SK-MEL-5 (cell line): ENCODE measurements at places on chromosomes 7 and 10.

DNA sequence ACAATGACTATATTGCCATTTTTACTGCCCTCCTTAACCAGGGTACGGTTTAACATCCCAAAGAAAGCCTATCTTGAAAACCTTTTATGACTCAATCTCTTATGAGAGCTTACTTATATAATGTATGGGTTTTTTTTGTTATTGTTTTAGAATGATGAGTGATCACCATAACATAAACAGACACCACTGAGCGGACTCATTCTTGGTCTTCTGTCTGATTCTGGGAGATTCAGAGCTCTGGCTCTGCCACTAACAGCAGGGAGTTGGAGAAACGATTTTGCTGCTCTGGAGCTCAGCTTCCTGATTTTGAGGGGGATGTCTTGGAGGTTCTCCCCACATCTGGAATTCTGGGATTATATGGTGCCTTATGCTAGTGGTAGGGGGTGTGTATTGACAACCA, 244.1 kb downstream of the FRMD4A start:
- DNase-seq: no peak

- DNase-seq: no peak
Measured at GRCh38 chr7:107703219-107703618, 40.7 kb upstream of the CBLL1 start.

DNA sequence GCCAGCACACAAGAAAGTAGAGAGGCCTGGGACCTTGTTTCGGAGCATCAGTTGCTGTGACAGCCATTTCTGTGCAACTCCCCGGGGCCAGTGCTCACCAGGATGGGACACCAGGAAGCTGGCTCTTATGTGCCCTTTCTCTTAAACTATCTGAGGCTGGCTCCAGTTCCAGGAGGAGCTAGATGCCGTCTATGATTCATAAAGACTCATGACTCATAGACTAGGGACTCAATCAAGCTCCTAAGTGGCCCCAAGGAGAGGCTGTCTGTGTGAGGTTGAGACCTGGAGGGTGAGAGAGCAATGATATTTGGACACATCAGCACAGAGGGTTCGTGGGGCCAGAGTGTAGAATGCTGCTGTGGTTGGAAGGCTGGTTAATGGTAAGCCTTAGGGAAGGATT, 580.1 kb downstream of the CCSER2 start:
- no peak for DNase-seq

DNA sequence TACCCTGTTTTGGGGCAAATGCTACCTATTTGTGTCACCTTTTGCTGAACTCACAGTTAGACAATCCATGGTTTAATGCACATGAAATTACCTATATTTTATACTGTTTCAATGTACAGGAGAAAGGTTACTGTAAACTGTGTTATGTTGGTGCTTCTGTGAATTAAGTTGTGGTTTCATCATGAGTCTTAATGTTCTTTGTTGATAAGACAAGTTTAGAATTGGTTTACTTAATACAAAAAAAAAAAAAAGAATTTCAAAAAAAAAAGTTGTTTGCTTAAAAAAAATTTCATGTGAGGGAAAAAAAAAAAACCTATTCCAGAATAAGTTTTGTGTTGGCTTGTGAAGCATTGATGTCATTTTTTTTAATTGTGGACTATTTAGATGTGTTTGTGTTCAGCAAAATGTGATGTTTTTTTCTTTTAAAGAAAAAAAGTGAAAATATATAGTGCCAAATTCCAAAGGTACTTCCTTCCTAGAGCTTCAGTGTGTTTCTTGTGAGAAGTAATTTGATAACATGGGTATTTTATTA, 280.3 kb downstream of the USP6NL start:
- DNase-seq: no peak

- peak; percentile 51 for DNase-seq
Measured at GRCh38 chr7:44639671-44640321, 33.4 kb downstream of the OGDH start.

DNA sequence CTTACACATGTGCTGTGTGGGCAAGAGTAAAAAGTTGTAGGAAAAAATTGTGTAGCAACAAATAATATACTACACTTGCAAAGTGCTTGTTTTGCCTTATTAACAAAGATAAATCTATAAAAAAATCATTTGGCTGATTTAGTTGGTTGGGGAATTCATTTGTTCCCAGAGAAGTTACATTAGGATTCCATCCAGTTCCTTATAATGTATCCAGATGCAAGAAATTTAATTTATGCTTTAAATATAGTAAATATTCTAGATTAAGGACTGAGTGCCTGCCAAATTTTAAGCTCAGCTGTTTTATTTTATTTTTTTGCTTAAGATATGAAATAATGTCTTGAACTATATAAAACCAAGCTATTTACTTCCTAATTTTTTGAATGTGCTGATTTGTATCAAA, 1169.9 kb downstream of the NXPH1 start:
- no peak for DNase-seq

- DNase-seq: no peak
Measured at GRCh38 chr7:56019501-56019900, 31.7 kb downstream of the PSPH start.

GRCh38 chr10:101643546-101643945, 51.4 kb downstream of the FBXW4 start:
- no peak for DNase-seq

DNA sequence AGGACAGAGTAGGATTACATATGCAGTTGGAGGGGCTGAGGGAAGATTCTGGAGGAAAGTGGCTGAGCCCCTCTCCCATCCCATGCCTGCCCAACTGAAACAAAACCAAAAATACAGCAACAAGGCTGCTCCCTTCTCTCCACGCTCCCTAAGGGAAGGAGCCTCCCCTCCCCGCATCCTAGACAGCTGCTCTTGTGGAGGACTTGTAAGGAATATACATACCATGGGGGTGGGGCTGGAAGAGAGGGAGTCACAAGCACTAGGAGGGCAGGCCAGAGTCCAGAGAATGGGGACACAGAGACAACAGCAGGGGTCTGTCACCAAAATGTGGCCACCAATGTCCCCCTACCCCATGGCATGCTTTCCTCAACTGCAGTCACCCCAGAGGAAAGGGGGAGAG, 13.2 kb downstream of the LDB1 start:
- no peak for DNase-seq

- peak; percentile 5 for DNase-seq
Measured at GRCh38 chr10:100184840-100185239, 989 bp downstream of the ERLIN1 start.

DNA sequence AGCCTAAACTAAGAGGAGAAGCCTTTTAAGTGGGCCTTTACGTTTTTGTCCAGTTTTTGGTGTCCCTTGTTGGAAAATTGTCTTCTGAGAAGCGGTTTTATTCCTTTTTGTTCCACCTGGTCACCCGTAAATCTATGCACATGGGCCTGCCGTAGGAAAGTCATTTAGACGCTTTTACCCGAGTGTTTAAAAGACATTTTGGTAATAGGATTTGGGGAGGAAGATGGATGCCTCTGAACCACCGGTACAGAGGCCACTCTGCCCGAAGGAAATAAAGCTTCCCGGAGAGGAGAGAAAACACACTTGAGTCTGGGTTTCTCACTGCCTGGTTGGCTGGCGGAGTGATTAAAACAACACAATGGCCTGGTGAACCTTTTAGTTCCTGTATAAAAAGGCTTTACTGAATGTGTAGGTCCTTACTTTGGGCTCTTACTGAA, 760 bp downstream of the THNSL1 start:
- no peak for DNase-seq

DNA sequence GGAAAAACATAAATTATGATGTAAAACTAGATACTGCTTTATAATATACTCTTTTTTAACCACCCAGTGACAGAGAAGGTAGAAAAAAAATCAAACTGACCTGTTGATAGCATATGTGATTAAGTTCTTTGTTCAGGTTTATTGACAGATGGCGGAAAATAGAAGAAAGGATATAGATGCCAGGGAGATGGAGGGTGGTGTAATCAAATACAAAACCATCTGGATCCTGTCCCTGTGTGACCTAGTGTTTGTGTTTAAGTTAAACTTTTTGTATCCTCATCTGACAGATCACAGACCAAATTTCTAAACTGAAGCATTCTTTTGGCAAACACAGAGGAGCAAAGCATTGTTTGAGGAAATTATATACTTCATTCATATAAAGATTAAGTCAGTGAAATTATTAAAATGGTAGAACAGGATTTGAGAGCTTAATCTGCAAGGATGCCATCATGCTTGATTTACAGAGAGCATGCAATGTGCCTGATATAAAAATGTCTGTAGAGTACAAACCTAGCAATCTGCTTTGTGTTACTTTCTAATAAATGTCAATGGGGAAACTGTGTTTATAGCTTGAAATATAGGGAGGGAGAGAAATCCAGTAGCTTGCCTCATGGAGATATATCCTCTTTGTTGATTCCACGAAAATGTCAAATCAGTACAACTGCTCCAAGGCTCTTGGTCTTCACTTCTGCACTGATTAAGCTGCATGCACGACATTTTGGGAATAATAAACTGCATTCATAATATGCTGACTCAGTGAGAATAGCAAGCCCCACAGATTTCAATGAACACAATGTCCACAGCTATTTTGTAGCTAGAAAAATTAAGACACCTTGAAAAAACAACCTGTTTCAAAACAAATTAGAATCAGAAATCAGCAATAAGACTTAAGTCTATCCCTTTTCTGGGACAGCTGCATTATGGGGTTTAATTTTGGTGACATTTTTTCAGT, 39.0 kb downstream of the SEM1 start:
- peak; percentile 25 for DNase-seq

- no peak for DNase-seq
Measured at GRCh38 chr7:151175793-151176311, 8.4 kb upstream of the GBX1 start.

- DNase-seq: peak; percentile 90
Measured at GRCh38 chr7:142385491-142386340, 127.9 kb upstream of the PRSS58 start.

GRCh38 chr7:96546426-96546825, 163.2 kb downstream of the SEM1 start:
- DNase-seq: no peak

DNA sequence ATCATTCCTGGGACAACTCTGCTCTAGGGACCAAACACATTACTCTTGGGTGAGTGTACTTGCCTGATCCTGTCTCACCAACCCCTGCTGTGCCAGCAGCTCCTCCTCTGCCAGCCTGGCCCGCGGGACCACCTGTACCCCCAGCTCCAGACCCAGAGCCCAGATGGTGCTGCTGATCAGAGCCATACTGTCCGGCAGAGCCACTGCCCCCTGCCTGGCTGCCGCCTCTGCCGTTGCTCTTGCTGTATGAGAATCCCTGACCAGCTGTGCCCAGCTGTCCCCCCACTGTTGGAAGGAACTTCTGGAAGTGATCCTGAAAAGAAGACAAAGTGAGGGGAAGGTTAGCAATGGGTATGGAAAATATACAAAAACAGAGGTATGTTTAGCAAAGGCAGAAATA, 6.9 kb downstream of the MYOZ1 start:
- no peak for DNase-seq

GRCh38 chr10:75399461-75400162, 2.0 kb downstream of the ZNF503 start:
- peak; percentile 58 for DNase-seq

GRCh38 chr7:2259480-2259879, 17.5 kb downstream of the NUDT1 start:
- no peak for DNase-seq

DNA sequence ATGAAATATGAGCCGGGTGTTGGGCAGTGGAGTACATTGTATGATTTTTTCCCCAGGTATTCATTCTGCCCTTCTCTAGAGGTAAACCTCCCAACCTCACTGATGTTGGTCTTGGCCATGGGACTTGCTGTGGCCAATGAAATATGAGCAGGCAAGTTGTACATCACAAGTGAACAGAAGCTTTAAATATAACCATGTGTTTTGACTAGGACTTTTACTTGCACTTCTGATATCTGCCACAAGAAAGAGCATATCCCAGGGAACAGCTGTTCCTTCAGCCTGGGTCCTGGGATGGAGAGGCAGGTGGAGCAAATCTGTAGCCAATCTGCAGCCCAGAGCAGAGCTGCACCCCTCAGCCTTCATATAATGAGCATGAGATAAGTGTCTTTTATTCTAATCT, 109.8 kb upstream of the PALS2 start:
- DNase-seq: no peak

GRCh38 chr7:63080831-63081230, 917.8 kb upstream of the ZNF722 start:
- DNase-seq: no peak

- no peak for DNase-seq
Measured at GRCh38 chr7:102150266-102150665, 136.4 kb upstream of the SH2B2 start.

GRCh38 chr7:112080441-112080840, 125.8 kb downstream of the DOCK4 start:
- no peak for DNase-seq
